ENCODE measurements at places on chromosomes 7 and 10.

GRCh38 chr7:79037001-79037400, 416.5 kb downstream of the MAGI2 start:
- DNase-seq, result no peak

- DNase-seq, result no peak
Measured at GRCh38 chr10:28632584-28632945, 44.8 kb upstream of the BAMBI start.

GRCh38 chr7:111833466-111833865, 271.2 kb upstream of the IMMP2L start:
- no peak for DNase-seq

DNA sequence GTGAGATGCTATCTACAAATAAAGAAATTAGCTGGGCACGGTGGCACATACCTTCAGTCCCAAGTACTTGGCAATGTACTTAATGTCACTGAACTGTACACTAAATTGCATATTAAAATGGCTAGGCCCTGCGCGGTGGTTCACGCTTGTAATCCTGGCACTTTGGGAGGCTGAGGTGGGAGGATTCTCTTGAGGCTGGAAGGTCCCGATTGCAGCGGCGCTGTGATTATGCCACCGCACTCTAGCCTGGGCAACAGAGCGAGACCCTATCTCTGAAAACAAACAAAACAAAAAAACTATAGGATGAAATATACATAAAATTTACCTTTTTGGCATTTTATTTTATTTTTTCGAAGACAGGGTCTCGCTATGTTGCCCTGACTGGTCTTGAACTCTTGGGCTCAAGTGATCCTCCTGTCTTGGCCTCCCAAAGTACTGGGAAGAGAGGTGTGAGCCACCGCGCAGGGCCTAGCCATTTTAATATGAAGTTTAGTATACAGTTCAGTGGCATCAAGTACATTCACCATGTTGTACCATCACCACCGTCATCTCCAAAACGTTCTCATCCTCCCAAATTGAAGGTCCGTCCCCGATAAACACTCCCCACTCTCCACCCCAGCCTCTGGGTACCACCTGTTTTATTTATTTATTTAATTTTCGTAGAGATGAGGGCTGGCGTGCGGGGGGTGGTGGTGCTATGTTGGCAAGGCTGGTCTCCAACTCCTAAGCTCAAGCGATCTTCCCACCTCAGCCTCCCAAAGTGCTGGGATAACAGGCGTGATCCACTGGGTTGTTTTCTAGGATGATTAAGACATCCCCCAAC, 1.3 kb upstream of the EIF3B start:
- DNase-seq, result peak; percentile 21

GRCh38 chr10:96089116-96089515, 41.0 kb upstream of the ZNF518A start:
- DNase-seq, result no peak

GRCh38 chr10:97764519-97764931, 7.3 kb downstream of the SFRP5 start:
- DNase-seq, result no peak

- DNase-seq, result no peak
Measured at GRCh38 chr10:3926675-3927525, 141.9 kb upstream of the KLF6 start.

DNA sequence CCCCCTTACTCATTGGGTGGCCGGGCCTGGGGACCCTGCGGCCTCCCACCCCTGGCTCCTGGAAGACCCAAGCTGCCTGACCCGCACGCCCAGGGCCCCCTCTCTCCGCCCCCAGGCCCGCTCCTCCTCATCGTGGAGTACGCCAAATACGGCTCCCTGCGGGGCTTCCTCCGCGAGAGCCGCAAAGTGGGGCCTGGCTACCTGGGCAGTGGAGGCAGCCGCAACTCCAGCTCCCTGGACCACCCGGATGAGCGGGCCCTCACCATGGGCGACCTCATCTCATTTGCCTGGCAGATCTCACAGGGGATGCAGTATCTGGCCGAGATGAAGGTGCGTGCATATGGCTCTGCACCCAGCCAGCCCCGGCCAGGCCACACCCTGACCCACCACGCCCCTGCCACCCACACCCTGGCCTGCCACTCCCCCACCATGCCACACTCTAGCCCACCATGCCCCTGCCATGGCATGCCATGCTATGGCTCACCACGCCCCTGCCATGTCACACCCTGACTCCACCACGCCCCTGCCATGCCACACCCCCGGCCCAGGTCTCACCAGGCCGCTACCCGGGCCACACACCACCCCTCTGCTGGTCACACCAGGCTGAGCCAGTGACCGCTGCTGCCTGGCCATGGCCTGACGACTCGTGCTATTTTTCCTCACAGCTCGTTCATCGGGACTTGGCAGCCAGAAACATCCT, 18.7 kb upstream of the CSGALNACT2 start:
- no peak for DNase-seq

DNA sequence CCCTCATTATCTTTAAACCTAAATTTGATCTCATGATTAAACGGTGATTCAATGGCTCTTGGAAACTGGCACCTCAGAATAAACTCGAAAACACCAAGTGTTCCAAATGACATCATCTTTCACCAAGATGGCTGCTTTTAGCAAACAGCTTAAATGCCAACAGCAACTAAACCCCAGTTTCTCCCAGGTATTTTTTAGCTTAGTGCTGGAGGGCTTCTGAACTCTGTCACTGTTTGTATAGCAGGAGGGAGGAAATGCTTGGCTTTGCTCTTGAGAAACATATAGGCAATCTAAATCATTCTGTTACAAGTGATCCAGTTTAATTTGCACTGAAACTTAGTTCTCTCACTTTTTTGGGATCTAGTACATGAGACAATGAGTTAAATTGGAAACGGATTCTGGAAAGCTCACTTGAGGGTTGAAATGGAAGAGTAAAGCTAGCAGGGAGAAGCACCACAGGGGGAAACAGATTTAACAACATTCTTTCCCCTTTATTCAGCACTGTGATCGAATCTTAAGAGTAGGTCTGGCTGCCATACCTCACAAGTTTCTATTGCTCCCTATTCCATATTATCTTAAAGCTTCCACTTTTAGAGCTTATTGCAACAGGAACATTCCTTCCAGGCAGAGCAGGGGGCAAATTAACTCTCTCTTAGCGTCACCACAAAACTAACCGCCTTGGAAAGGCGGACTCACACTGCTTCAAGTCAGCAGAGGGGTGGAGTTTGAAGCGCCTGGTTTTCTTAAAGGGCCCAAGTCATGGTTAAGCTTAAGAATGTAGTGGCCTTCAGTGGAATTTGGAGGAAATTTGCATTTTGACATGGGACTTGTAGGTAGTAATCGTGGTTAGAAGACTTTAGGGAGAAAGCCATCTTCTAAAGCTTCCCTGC, 1.8 kb upstream of the CCDC6 start:
- peak; percentile 18 for DNase-seq

- peak; percentile 32 for DNase-seq
Measured at GRCh38 chr10:110067960-110068770, 60.4 kb downstream of the ADD3 start.

- no peak for DNase-seq
Measured at GRCh38 chr10:35498693-35499092, 106.4 kb upstream of the GJD4 start.

- no peak for DNase-seq
Measured at GRCh38 chr10:78278058-78278404, 244.4 kb downstream of the RPS24 start.

All from stimulated activated CD4-positive, alpha-beta T cell treated with anti-CD3 and anti-CD28 coated beads, Interleukin-4, amount 100 ng/mL, for 48 hours (primary cell).